ENCODE measurements at places on chromosomes 12 and 14. TPM values are rescaled to one million over a fixed set of nuclear protein-coding genes. Genes with fewer than 3 reads are reported as not detected.

Gene MIP
- not detected for polyA plus RNA-seq

Gene COQ6
- 26.1 TPM for polyA plus RNA-seq

Gene NPAS3
- polyA plus RNA-seq: 10.2 TPM

Gene LMNTD1
- not detected for polyA plus RNA-seq

Gene PLEK2
- polyA plus RNA-seq: 1.9 TPM

Gene KERA
- not detected for polyA plus RNA-seq

Gene HOXC9
- 25.3 TPM for polyA plus RNA-seq

Gene IL26
- polyA plus RNA-seq: not detected

Gene CLEC1A
- polyA plus RNA-seq: 2.7 TPM

- DNase-seq: no peak
These were observed 129.1 kb downstream of the TMEM117 start for GRCh38 chr12:43964961-43965360.

DNA sequence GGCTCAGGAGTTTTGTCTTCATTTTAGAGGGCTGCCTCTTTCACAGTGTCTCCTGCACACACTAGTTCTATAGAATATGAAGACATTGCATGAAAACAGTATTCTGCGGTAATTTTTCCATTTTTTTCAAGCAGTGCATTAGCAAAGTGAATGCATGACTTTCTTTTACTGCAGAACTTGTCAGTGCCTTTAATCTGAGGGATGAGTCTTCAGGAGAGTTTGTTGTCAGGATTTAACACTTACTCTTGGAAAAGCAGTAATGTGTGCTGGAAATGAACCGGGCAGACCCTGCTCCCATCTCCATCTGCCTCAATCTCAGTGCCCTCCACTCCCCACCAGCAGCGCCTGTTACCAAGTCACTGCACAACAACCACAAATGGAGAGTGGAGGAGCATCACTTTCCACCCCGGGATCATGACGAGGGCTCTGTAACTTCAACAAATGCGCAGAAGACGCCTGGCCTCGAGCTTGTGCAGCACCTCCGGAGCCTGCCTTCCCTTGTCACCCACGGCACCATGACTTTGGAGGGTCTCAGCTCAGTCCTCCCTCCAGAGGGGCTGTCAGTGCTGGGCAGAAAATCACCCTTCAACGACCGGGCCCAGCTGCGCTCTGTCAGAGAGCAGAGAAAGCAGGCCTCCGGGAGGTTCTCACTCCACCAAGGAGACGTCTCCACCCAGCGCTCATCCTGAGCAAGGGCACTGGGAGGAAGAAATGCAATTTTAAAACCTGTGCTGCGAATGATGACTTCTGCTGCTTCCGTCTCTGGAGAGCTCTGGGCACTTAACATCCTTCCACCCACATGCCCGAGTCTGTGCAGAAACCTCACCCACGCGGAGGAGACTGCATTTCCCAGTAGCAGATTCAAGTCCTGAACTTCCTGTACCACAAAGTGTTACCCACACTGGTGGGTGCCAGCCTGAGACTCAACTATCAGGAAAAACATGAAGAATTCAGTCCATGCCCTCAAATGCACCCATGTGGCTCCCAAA lies 255.7 kb downstream of the ADGRD1 start:
- no peak for DNase-seq

GRCh38 chr12:116226026-116226425 lies 51.5 kb downstream of the MED13L start:
- no peak for DNase-seq

DNA sequence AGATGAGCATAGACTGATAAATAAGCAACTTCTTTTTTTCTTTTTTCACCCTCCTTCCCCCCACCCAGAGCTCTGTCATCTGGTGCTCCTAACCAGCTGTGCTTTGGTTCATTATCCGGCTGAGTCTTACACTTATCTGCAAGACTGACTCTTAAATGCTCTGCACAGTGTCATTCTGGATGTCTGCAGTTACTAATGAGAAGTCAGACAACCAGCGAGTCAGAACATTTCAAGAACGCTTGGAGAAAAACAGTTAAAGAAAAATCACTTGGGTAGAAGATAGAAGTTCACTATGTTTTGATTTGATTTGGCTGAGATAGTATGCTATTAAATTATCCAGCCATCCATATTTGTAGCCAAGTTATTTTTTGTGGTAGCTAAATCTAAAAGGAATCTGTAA lies 328.9 kb upstream of the PRICKLE1 start:
- no peak for DNase-seq

- no peak for DNase-seq
These were observed 169.9 kb downstream of the RBM19 start for GRCh38 chr12:113796066-113796827.

GRCh38 chr12:48795550-48796455 lies 6.9 kb upstream of the ADCY6 start:
- no peak for DNase-seq

- DNase-seq: no peak
These were observed 106.7 kb downstream of the ANO4 start for GRCh38 chr12:100901266-100901665.

- no peak for DNase-seq
These were observed 466.6 kb downstream of the TRHDE start for GRCh38 chr12:72738811-72739210.

DNA sequence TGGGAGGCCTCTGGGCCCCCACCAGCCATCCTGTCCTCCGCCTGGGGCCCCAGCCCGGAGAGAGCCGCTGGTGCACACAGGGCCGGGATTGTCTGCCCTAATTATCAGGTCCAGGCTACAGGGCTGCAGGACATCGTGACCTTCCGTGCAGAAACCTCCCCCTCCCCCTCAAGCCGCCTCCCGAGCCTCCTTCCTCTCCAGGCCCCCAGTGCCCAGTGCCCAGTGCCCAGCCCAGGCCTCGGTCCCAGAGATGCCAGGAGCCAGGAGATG lies 729 bp upstream of the GAPDH start:
- DNase-seq: no peak

DNA sequence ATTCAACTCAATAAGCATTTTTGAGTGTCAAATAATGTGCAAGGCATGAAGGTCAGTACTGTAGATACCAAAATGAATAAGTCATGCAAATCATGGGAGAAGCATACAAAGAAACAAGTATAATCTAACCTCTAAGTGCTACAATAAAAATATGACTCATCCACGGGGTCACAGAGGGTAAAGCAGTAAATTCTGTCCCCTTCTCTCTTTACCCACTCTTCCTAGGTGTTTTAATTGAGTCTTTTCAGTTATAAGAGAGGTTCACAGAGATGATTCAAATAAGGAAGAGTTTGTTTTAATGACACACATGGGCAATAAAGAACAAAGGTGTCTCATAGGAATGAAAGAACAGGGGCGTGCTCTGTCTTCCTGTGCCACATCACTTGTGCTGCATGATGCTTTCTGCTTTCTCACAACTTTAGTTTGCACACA lies 71.5 kb upstream of the DAAM1 start:
- DNase-seq: no peak

DNA sequence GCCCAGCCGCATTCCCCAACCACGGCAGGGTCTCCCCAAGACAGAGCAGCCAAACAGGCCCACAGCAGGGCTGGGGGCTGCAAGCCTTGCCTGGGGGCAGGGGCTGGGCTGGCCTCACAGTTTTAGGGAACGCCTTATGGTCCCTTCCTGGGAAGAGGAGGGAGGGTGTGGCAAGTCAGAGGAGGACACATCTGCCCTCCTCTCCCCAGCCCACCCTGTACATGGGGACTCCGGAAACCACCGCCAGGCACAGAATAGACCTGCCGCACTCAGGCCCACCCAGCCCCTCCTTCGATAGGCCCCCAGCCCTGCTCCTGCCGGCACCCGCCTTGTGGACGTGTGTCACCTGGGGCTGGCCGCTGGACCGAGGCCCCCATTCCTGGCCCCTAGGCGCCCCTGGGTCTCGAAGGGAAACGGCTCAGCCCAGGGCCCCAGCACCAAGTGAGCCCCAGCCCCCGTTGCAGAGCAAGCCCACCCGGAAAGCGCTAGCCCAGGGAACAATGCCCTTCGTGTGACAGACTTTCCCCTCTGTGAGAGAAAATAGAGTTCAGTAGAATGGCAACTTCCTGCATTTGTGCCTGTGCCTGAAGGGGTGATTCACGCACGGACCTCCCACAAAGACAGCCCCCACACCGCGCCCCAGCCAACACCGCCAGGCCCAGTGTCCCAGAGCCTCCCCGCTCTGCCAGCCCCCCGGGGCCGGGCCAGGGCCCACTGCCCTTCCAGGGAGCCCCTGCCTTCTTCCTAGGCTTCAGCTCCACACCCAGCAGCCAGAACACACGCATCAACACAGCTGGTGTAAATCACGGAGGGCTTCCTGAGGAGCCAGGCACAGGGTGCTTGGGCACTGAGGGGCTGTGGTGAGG lies 12.0 kb upstream of the NUDT14 start:
- DNase-seq: no peak

GRCh38 chr14:88605594-88605993 lies 42.8 kb downstream of the ZC3H14 start:
- DNase-seq: no peak
